Stimulated activated CD8-positive, alpha-beta memory T cell treated with anti-CD3 and anti-CD28 coated beads, Interleukin-15, amount 100 ng/mL, for 24 hours (primary cell): ENCODE measurements at places on chromosomes 7 and 10.

GRCh38 chr7:159143780-159144757, 598 bp downstream of the VIPR2 start:
- no peak for DNase-seq

DNA sequence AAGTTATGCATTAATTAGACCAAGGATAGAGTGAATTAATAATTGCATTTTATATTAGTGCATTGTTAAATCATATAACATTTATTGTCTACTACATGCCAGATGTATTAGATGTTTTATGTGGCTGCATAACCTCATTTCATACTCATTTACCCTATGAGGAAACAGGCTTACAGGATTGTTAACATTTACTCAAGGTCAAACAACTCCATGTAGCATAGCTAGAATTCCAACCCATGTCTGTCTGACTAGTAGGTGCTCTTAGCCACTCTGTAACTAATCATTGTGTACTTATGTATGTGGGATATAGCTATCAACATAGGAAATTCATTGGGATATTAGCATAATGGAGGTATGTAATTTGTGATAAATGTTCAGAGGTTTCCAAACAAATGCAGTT, 46.3 kb downstream of the PHYHIPL start:
- DNase-seq, result no peak

- no peak for DNase-seq
Measured at GRCh38 chr10:24214762-24215161, 5.8 kb downstream of the KIAA1217 start.

- no peak for DNase-seq
Measured at GRCh38 chr7:73822319-73823173, 8.2 kb upstream of the CLDN4 start.

DNA sequence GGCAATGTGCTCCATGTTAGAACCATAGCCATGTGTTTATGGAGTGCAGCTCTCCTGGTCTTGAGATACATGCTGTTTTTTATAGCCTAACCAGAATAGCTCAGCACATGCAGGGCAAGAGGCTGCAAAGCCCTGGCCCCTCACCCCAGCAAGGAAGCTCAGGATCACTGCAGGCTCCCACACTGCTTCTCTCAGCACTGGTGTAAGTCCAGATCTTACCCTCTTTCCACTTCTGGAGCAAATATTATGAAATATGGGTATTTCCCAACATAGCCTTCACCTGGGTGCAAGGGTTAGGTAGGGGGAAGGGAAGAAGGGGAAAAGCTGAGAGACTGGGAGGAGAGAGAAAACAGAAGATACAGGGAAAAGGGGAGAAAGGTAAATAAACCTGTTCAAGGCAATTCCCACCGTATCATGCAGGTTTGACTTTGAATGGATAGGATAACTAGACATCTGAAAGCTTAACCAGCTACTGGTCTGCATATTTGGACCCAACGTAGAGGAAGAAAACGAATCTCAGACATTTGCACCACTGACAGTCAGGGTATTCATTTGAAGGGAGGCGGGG, 19.7 kb downstream of the SKIDA1 start:
- DNase-seq, result no peak

GRCh38 chr10:131187926-131188325, 123.6 kb downstream of the TCERG1L start:
- no peak for DNase-seq

DNA sequence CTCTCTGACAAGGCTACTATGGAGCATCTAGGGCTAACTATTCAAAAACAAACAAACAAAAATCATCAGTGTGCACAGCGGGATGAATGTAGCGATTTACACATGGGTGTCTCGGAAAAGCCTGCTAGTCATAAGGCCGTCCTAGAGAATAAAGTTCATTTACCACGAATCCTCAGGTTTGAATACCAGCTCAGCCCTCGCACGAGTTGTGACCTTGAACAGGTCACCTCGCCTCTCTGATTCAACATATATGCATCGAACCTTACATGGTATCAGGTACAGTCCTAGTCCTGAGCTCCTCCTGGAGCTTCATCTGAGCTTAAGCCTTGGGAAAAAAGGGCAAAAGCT, 572 bp downstream of the ATP5MF start:
- no peak for DNase-seq
